Right cardiac atrium (tissue), 5 donors: ENCODE measurements at places on chromosomes 6 and 20. TPM values are rescaled to one million over a fixed set of nuclear protein-coding genes. Genes with fewer than 3 reads are reported as not detected.

The NTSR1 gene
- total RNA-seq = not detected

DNA sequence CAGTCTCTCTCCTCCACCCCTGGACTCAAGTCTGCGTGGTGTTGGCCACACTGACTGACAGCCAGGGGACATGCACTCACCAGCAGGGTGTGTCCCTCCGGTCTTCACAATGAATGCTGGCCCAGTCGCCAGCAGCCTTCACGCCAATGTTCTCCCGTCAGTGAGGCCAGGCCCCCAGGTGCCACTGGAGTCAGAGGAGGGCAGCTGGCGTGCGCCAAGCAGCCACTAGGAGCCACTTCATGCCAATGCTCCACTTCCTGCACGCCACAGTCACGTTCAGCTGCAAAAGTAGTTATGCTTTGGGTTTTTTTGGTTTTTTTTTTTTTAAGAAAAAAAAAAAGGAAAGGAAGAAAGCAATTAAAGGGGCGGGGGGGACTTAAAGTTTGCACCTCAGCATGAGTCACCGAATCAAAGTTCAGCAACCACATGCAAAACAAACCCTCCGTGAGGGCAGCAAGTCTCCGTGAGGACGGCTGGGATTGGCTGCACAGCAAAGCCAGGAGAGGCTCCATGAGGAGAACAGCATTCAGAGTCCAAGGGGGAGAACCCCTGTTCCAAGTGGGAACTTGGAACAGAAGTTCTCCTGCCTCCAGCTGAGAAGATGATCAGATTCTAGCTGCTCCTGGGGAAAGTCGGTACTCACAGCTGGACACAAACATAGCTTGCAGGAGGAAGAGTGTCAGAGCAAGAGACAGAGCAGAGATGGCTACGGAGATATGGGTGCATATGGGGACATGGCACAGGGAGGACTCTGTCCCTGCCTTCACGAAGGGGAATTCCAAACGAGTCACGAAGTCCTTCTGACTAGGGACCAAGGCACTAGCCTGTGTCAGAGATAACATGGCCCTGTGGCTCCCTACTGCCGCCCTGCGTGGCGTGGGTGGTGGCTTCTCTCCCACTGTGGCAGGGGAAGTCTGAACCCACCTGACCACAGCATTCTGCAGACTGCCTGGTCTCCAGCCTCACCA lies at the start of gene ZC3H12D:
Gene ZC3H12D, minus strand, starts transcription at position 282 of the 968 bp plus-strand sequence. CDS start 10,471 bp downstream, outside the sequence.
- peak; percentile 86 for DNase-seq

- no peak for DNase-seq
Observed at GRCh38 chr20:52447225-52447551, 255.6 kb upstream of the ZFP64 start.

GRCh38 chr20:53970232-53970631 lies 100.2 kb downstream of the BCAS1 start:
- DNase-seq = no peak

The RAET1L gene
- total RNA-seq = not detected

DNA sequence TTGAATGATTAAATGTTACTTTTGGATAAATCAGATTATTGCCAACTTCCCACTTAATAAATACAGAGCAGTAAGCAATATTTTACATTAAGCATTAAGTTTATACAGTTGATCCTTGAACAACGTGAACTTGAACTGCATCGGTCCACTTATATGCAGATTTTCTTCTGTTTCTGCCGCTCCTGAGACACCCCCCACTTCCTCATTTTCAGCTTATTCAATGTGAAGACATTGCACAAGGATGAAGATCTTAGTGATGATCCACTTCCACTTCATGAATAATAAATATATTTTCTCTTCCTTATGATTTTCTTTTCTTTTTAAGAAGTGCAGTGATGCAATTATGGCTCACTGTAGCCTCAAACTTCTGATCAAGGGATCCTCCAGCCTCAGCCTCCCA lies 167.2 kb downstream of the LINC00237 start:
- no peak for DNase-seq

DNA sequence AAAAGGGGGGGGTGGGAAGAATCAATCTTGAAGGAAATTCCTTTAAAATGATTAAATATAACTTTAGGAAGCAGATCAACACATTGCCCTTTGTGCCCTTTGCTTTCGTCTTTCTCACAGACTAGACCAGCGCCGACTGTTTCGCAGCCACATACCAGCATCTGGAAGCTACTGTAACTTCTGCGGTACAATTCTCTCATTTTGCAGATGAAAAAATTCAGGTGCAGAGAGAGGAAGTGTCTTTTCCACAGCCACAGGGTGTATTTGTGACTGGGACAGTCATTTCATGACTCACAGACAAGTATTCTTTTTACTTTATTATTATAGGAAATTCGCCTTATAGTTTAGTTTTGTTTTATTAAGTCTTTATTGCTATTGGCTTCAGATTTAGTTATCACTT lies 84.2 kb downstream of the UST start:
- no peak for DNase-seq

- no peak for DNase-seq
Observed at GRCh38 chr6:38443352-38444144, 196.2 kb downstream of the BTBD9 start.

- no peak for DNase-seq
Observed at GRCh38 chr20:11906626-11907480, 10.8 kb upstream of the BTBD3 start.

DNA sequence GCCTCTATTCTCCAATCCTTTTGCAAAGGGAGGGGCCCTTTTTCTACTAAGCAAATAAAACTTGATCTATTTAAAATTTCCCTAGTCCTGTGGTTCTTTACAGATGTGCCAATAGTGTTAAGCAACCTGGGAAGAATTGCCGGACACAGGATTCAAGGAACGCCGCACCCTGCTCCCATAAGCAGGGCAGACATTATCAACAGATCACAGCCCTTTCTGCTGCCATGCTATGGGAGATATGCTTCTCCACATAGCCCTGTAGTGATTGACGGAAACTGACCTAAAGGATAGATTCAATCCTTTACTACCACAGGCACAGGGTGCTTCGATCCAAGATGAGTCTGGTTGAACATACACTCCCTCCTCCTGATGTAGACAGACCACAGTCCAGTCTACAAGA lies 118.4 kb upstream of the TRAF3IP2 start:
- no peak for DNase-seq

GRCh38 chr6:39494998-39495397 lies 172.5 kb upstream of the KCNK16 start:
- DNase-seq = no peak

The ARMH2 gene
- not detected for total RNA-seq

The HCRTR2 gene
- total RNA-seq = not detected

The MTFR2 gene
- total RNA-seq = 0.71 TPM

The TRIM15 gene
- not detected for total RNA-seq

- DNase-seq = no peak
Observed at GRCh38 chr6:143060806-143061596, at the start of gene AIG1. Gene AIG1, plus strand, starts transcription at chr6:143060889. Its CDS starts 37 bp downstream, at chr6:143060926.

DNA sequence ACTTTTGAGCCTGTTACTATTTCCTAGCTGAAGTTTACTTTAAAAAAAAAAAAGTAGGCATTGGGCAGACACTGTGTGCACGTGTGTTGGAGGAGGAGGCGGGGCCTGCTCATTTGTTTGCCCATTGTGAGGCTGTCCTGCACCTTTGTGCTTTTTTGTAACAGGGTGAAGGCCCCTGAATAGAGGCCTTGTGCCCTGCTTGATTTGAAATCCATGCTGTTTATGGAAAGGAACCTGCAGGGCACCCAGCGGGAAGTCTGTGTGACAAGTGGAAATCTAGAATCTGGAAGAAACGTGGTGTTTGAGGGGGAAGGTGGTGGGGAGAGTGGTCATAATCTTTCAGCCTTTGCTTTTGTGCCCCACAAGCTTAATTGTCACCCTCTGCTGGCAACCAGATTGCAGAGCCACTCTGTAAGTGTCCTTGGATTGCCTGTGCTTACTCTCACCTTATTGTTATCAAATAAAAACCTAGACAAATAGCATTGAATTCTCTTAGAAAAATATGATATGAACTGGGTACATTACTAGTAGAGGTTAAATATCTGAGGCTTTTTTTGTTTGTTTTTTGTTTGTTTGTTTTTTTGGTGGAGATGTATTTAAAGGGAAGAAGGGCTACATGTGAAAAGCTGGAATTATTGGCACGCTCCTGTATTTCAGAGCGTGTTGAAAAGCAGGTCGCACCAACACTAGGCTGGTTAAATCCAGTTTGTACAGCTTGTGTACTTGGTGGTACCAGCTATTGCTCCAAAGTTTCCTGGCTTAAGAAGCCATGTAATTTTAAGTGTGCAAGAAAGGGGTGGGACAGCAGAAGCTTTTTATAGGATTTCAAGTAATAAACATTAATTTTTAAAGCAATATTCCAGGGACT lies 156.3 kb downstream of the ARID1B start:
- DNase-seq = no peak

DNA sequence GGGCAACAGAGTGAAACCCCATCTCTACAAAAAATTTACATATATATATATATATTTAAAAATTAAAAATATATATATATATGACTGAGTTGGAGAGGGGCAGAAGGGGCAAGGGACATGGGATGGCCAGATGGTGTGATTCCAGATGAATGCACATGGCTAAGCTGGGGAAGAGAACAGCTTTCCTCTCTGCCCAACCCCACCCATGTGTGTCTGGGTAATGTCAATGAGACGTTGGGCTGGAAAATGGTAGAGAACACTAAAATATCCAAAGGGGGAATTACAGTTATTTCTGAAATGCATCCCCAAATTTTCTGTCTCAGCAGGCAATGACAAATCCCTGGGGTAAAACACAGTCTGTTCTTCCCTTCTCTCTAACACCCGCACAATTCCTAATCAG lies 31.2 kb upstream of the CCND3 start:
- no peak for DNase-seq

GRCh38 chr6:118735320-118735719 lies 83.9 kb upstream of the CEP85L start:
- no peak for DNase-seq

GRCh38 chr6:135182071-135183001 lies 1.2 kb downstream of the MYB start:
- DNase-seq = no peak

DNA sequence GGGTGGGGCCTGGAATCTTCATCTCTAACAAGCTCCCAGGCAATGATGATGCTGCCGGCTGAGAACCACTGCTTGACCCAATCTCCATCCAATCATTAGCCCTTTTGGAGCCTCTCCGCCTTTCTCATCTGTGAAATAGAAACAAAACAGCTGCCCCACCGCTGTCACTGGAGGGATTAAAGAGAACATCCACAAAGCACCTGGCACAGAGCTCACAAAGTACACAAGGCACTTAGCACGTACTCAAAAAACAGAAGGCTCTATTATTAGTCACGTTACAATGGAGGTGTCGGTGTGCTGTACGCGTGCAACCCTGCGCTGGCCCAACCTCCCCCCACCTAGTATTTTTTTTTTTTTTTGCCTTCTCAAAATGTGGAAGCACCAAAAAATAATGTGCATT lies 213.5 kb upstream of the ARID1B start:
- no peak for DNase-seq

GRCh38 chr6:10595731-10596664 lies 74.8 kb downstream of the GCNT2 start:
- DNase-seq = no peak

DNA sequence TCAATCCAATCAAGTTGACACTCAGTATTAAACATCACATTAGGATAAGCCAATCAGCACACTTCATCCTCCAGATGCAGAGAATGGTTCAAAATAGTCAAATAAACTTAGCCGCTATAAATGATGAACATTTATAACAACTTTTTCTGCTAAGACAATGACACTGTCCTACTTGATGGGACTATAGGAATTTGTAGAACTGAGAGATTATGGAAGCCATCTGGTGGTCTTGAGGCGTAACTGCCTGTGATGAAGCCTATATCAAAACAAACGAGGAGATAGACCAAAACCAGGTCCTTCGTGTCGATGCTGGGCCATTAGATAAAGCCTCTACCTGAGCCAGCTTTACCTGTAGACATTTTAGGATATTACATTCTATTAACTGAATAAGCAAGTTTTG lies 631.1 kb downstream of the COL12A1 start:
- no peak for DNase-seq

DNA sequence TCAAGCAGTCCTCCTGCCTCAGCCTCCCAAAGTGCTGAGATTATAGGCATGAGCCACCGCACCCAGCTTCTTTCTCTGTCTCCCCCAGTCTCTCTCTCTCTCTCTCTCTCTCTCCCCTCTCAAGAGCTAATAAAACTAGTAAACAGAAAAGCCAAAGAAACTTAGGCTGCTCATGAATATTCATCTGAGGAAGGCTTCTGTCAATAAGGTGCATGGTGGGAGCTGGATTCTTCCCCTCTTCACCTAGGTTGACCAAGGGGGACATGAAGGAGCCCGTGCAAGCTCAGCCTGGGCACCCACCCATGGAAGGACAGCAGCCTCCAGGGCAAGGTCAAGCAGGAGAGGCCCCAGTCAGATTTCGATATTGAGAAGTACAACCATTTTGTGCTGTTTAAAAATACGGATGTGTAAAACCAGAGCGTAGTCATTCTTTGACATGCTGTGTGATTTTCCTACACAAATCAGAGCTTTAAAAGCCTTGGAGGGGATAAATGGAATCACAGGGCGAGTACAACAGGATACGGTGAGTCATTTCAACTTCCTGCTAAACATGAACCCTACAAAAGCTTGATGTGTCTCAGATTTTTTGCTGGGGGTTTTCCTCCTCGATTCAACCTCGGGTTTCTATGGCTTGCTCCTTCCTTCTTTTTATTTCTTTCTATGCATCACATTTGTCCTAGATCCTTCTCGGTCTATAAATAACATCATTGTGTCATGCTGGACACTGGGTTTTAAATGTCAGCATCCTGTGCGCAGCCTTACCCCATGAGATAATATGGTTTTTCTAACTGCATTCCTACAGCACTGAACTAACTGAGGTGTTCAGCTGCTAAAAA lies 368.9 kb upstream of the JARID2 start:
- DNase-seq = no peak
